A549 treated with dexamethasone at 1 μM for 4 hours (cell line): ENCODE measurements at places on chromosomes 2 and 18. TPM values are rescaled to one million over a fixed set of nuclear protein-coding genes. Genes with fewer than 3 reads are reported as not detected.

The SLC9A4 gene
- total RNA-seq, result not detected in 5 replicates

The VAMP5 gene
- 0.13 to 0.15 TPM (median 0.14 TPM) in 3 of 5 replicates, not detected in the others for total RNA-seq

The SDC1 gene
- total RNA-seq, result 144 to 235 TPM (median 219 TPM) in 5 replicates

The NCKAP5 gene
- total RNA-seq, result 0.61 to 1.1 TPM (median 1.0 TPM) in 5 replicates

The MIB1 gene
- 5.2 to 11.9 TPM (median 10.0 TPM) in 5 replicates for total RNA-seq

The CDH2 gene
- total RNA-seq, result 39.4 to 57.6 TPM (median 50.4 TPM) in 5 replicates

The CAPN14 gene
- 0.04 to 0.06 TPM (median 0.05 TPM) in 4 of 5 replicates, not detected in the other for total RNA-seq

The ZNF396 gene
- total RNA-seq, result 0.58 to 0.75 TPM (median 0.64 TPM) in 5 replicates

The COLEC12 gene
- 0.02 to 0.06 TPM (median 0.03 TPM) in 5 replicates for total RNA-seq
